Activated CD4-positive, alpha-beta T cell treated with anti-CD3 and anti-CD28 coated beads for 48 hours (primary cell): ENCODE measurements at places on chromosomes 2 and 18.
A peak's percentile ranks its signal among the peaks of the same experiment; 100 is the strongest.

- DNase-seq = no peak
These were observed 40.4 kb upstream of the MRPL33 start for GRCh38 chr2:27730980-27731691.

DNA sequence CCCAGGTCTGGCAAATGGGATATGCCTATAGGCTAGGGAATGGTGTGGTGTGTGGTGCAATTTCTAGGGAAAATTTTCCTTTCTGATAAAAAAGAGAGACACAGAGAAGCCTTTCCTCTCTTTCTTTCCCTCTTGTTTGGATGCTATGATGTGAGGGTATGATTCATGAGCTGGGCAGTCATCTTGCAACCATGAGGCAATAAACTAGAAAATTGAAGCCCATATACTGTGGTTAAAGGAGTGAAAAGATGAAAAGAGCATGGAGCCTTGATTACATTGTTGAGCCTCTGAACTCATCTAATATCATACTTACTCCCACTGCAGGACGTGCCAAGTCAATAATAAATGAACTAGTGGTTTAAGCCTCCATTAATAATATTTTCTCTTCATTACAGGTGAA is 215.6 kb downstream of the HAUS1 start:
- no peak for DNase-seq

GRCh38 chr2:213017404-213017803 is 134.0 kb downstream of the IKZF2 start:
- no peak for DNase-seq

DNA sequence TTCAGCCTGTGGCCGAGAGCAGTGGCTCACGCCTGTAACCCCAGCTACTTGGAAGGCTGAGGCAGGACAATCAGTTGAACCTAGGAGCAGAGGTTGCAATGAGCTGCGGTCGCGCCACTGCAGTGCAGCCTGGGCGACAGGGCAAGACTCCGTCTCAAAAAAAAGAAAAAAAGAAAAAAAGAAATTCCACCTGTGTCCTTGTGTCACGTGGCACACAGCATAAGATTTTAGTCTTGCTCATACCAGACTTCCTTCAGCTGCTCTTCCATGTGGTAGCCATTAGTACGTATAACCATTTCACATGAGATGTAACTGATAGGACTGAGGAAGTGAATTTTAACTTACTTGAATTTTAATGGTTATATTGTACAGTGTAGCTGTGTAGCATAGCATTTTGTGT is 4.0 kb downstream of the NOP58 start:
- peak; percentile 33 for DNase-seq

DNA sequence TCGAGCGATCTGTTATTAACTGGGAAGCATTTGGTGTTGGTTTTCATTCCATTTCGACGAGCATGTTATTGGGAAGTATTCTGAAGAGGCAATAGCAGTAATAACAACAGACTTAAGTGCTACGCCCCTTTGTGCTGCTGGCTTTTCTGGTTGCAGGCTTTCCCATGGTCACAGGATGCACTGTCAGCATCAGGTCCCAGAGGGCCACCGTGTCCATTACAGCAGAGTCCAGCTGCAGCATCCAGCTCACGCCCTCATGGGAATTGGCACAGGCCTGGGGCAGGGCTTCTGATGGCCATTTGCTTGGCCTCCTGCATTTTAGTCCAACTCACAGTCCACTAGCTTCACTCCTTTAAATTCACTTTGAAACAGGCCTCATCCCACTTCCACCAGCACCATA is 44.4 kb downstream of the BCL2L11 start:
- DNase-seq = no peak

GRCh38 chr18:78693429-78693828 is 286.2 kb upstream of the SALL3 start:
- no peak for DNase-seq

DNA sequence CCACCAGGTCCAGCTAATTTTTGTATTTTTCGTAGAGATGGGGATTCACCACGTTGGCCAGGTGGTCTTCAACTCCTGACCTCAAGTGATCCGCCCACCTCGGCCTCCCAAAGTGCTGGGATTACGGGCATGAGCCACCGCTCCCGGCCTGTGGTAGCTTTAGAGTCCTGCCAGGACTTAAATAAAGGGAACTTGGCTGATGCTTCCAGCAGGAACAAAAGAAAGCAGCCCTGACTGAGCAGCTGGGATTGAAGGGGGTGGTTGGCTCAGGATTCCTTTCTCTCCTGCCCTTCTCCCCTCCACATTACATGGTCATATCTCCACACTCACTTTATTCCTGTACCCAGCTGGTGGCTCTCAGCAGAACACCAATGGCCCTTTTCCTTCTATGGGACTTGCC is 20.0 kb downstream of the EFHD1 start:
- DNase-seq = no peak

- no peak for DNase-seq
These were observed 67.6 kb upstream of the ZCCHC2 start for GRCh38 chr18:62455222-62455621.

DNA sequence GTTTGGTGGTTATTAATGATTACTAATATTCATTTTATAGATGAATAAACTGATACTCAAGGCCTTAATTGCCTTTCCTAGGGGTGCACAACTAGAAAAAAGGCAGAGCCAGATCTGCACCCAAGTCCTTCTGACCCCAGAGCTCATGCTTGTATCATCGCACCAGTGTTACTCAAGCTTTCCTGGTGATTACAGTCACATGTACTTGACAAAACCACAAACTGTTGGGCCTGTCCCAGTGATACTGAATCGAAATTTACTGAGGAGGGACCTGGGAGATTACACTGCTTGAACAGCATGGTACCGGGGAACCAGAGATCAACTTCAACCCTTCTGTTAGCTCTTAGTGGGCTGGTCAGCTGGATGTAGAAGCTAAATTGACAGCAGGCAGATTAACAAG is 33.7 kb downstream of the FASTKD2 start:
- DNase-seq = peak; percentile 27

DNA sequence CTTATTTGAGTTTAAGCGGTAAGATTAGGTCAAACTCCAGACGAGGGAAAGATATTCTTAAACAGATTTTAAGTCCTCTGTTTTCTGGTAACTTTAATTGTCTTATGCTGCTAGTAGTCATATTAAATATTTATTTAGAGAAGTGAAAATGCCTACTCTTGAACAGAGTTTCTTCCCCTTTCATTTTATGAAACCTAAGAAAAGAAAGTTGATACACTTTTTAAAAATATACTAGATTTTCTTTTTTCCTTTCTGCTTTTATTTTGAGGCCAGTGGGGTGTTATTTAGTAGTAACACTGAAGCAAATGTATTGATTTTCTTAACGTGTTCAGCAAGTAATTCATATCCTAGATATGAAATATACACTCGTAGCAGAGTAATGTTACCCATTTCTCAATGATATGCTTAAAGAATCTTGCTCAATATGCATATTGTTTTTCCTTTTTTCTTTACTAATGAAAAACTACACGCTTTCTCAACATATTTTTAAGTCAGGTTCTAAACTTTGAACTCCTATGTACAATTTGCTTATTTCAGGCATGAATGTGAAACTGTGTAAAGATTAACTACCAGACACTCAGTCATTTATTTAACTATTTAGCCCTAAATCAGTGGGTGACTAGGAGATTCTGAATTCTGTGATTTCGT is 691 bp downstream of the KYNU start:
- DNase-seq = no peak

DNA sequence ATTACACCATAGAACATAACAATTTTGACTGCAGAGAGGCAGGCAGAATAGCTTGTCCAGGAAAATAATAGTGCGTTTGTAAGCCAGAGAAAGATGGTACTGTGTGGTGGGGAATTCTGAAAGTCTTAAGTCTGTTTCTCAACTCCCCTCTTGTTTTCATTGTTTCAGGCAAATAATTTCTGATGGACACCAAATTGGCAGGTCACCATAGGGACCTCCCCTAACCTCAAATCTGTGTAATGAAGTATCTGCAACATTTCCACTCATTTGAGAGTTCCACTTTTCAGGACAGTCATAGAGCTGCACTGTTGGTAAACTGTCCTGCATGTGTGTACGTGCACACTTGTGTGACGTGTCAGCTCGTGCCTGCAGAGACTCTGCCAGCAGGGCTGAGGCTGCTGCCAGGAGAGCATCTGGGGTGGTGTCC is 195.6 kb downstream of the AGAP1 start:
- no peak for DNase-seq

DNA sequence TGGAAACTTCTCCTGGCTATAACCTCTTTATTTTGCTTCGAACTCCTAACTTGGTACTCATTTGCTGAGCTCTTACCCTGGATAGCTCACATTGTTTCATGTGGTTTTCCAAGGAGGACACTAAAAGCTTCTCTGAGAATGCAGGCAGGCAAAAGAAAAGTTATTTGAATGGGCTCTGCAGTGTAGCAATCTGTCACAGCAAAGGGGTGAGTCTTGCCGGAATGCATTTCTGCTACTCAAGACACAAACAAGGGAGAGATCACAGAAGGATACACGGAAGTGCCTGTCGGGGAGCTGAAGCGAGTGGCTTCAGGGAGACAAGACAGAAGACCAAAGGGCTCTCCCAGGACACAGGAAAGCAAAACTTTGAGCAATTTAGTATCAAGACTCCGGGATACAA is 265.4 kb downstream of the SS18 start:
- no peak for DNase-seq

- no peak for DNase-seq
These were observed 14.3 kb downstream of the MAP3K2 start for GRCh38 chr2:127373362-127374083.

- DNase-seq = no peak
These were observed 45.6 kb downstream of the KCNIP3 start for GRCh38 chr2:95342556-95343320.

DNA sequence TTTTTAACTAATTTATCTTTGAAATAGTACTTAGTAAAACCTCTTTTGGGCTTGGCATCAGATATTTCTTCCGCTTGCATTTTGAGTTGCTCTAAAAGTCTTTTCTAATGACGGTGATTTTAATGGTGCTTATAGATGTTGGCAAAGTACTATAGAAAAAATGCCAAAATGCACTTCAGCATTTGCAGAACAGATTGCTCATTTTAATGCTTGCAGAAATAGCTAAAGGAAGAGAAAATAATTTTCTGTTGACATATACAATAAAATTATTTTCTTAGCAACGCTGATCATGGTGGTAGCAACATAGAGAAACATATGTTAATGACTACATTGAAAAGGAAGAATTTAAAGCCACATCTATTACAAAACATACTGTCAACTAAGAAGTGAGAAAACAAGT is 170.7 kb downstream of the STK39 start:
- no peak for DNase-seq

DNA sequence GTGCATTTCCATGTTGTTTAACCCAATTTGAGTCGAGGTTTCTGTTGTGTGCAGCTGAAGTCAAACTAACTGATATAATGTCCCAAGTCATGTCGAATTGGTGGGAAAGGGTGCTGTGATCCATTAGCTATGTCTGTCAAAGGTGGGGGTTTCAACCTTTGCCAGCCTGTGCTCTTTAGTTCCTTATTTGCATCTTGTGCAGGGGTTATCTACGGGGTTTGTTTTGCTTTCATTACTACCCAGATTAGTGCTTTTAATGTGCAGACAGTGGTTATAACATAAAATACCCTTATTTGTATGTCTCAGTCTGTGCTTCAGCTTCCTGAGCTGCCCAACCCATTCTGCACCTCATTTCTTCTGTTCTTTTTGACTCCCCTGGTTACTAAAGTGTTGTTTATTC is 271.9 kb upstream of the CXCR4 start:
- DNase-seq = no peak

GRCh38 chr2:212864186-212864585 is 287.2 kb downstream of the IKZF2 start:
- no peak for DNase-seq

GRCh38 chr2:100683231-100683630 is 120.4 kb downstream of the PDCL3 start:
- no peak for DNase-seq

DNA sequence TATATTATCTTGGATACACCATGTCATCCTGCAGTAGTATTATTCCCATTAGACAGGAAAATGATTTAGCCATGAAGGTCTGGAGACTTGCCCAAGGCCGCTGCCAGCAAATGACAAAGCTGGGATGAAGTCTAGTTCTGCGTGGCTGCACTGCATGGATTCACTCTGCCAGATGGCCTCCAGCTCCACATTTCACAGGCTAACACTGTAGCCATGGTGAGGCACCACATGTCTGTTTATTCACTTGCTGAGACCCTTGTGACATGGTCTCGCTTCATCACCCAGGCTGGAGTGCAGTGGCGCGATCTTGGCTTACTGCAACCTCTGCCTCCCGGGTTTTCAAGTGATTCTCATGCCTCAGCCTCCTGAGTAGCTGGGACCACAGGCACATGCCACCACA is 31.5 kb upstream of the SCG2 start:
- no peak for DNase-seq

DNA sequence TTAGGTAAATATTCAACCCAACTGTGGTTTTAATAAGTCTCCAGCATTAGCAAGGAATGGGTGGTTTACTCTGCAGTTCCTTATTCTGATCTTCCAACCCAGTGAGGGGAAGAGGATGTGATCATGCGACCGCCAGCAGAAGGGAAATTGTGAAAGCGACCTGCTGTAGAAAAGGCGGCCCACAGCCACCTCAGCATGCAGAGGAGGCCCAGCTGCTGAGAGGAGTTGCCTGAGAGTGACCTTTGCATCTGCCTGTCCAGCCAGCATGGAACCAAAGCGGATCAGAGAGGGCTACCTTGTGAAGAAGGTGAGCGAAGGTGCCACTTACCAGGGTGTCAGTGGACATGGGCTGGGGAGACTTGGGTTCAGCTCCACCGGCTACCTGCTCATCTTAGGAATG is at the start of gene PLEK:
Gene PLEK (plus strand): TSS at position 196 of the 400 bp plus-strand sequence. CDS start 70 bp downstream, at position 266.
- DNase-seq = no peak

- no peak for DNase-seq
These were observed 273.8 kb downstream of the AGPS start for GRCh38 chr2:177666408-177666807.

GRCh38 chr2:42932271-42933151 is 140.1 kb upstream of the HAAO start:
- no peak for DNase-seq

- no peak for DNase-seq
These were observed 106.9 kb downstream of the ROCK1 start for GRCh38 chr18:21004726-21005125.

DNA sequence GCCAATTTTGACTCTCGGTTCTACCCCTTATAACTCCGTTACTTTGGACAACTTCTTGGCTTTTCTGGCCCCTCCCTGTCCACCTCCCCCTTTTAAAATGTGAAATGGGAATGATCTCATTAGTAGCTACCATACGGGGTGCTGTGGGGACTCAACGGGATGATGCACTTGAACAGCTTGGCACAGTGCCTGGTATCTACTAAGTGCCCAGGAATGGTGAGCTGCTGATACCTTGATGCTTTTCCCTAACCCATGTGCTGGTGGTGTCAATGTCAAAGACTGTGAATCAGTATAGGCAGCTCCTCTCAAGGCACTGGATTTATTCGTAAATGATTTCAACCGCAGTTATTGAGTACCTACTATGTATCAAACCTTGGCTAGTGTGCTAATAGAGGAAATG is 204.2 kb downstream of the LOXHD1 start:
- no peak for DNase-seq

DNA sequence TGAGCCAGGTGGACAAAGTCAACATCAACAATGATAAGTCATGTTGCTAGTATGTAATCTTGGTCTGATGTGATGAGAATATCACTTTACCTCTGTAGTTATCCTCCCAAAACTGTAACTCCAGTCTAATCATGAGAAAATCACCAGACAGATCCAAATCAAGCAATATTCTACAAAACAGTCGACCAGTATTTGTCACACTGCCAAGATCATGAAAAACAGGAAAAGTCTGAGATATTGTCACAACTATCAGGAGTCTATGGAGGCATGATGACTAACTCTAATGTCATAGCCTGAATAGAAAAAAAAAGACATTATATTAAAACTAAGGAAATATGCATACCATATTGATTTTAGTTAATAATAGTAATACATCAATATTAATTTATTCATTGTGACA is 1883.3 kb upstream of the CELF4 start:
- DNase-seq = no peak

GRCh38 chr2:195406886-195407603 is 250.0 kb upstream of the SLC39A10 start:
- DNase-seq = no peak
